ENCODE measurements at places on chromosomes 2 and 18.

DNA sequence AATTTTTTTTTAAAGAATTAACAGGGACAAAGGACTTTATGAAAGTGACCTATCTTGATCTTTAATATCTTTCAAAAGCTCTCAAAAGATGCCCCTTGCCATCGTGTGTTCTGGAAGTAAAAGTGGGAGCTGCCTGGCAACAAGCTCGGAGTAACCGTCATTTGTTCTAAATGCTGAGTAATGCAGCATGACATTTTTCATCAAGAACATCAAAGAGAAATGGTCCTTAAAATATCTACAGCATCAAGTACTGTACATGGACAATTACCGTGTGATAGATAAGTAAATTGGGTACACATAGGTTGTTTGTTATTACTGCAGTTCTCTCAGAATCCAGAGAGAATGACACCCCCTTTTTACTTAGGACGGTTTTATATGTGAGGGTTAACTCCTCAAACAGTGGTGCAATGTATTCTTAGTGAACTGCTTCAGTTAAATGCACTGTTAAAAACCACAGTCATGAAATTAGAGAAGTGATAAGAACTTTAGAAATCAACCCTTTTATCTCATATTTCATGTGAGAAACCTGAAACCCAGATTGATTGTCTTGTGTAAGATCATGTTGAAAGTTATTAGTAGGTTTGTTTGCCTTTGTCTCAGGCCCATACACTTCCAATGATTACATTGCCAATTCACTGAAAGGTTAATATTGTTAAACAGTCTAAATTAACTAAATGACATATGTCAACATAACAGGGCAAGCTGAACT lies 90.6 kb upstream of the HNMT start:
- DNase-seq, result no peak

- DNase-seq, result no peak
These were observed 94.0 kb downstream of the GLI2 start for GRCh38 chr2:120829633-120830025.

DNA sequence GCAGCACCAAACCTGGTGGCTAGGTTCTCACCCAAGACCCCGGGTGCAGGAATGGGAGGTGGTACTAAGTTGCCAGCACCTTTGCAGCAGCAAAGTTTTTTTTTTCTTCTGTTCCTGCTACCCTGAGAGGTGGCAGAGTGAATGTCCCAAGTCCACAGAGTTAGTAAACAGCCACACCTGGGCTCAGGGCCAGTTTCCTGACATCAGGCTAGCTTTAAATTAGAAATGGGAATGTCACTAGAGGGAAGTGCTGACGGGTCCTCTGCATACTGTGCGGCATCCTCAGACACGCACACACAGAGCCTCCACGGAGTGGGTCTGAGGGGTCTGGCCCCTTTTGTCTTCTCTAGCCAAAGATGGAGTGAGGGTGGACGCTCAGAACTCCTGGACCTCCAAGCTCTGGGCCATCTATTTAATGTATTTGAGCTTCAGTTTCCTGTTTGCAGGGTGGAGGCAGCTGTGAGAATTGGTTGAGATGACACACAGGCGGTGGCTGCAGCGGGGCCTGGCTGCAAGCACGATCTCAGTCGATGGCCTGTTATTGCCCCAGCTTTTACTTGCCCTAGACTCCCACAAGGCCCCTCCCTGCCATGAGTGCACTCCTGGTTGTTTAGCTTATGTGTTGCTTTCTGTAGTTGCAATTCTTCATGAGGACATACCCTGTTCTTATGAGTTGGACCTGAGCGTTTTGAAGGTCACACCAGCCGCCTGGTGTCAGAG lies 751.4 kb upstream of the HS6ST1 start:
- no peak for DNase-seq

- no peak for DNase-seq
These were observed 23.0 kb upstream of the RTN4 start for GRCh38 chr2:55073000-55073983.

- DNase-seq, result no peak
These were observed 176.2 kb upstream of the ZC3H15 start for GRCh38 chr2:186309901-186310300.

DNA sequence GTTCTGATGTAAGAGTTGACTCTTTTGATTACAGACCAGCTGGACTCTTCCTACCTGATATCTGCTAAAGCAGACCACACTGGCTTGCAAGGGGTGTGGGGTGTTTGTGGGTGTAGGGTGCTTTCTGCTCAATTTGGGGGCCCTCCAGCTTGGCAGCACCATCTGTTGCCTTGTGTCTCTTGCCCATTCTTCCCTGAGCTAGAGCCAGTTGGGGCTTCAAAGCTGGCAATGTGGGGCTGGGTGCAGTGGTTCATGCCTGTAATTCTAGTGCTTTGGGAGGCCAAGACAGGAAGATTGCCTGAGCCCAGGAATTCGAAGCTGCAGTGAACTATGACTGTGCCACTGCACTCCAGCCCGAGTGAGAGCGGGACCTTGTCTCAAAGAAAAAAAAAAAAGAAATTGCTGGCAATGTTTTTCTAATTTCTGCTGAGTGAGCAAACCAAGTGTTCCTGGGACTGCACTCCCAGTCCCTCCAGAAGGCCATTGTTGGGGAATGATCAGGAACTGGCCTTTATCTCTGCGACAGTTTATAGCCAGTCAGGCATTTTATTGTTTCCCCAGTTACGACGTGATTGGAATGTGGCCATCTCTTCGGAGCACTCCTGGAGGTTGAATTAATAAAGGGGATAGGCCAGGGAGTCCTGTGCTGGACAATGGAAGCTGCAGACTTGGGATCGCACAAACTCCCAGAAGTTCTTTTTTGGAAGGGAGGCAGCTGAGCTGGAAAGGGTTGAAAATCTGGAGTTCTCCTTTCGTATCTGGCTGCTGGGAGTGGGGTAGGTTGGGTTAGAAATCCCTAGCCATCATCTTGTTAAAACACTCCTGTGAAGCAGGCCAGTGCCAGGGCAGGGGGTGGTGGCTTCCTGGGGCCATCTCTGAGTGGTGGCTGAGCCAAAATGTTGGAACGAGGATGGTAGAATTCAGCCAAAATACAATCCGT lies 57.2 kb downstream of the LIPG start:
- no peak for DNase-seq

DNA sequence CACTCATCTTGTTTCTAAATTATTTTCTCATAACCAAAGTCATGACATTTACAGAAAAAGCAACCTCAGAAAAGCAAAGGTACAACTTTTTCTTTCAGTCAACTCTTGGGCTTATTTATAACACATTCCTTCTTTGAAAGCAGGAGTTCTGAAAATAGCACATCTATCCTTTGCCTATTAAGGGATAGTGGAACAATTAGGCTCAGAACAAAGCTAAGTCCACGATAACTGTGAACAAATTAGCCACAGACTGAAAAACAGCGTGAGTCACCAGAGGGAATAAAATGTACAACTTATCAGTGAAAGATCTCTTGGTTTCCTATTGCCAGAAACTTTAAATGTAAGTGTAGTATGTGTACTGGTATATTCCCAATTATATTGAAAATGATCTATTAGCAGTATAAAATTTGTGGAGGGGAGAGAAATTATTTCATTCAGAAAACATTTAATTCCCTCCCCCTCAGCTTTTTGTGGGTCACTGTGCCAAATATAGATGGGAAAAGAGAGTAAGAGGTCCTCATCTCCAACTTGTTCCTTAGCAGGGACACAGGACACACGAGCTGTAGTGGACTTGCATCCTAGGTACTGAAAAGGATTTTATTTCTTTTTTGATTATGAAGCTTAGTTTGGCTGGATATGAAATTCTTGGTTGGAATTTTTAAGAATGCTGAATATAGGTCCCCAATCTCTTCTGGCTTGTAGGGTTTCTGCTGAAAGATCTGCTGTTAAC lies 15.4 kb upstream of the MATN3 start:
- no peak for DNase-seq

- DNase-seq, result no peak
These were observed 29.7 kb upstream of the PID1 start for GRCh38 chr2:229300790-229301189.

DNA sequence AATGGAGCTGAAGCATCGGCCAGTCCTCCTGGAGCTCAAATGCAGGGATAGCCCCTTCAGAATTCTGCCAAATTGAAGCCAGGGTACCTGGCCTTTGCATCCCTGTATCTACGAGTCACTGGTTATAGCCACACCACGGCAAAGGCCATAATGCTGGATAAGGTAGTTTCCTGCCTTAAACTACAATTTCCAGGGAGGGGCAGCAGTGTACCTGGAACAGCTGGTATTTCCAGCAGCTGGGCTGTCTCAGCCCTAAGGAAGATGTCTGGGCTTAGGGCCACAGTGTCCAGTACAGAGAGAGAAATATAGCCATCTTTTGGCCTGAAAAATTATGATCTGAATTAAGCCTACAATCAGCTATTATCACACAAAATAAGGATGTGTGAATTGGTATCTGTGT lies 180.3 kb downstream of the GCA start:
- DNase-seq, result no peak

DNA sequence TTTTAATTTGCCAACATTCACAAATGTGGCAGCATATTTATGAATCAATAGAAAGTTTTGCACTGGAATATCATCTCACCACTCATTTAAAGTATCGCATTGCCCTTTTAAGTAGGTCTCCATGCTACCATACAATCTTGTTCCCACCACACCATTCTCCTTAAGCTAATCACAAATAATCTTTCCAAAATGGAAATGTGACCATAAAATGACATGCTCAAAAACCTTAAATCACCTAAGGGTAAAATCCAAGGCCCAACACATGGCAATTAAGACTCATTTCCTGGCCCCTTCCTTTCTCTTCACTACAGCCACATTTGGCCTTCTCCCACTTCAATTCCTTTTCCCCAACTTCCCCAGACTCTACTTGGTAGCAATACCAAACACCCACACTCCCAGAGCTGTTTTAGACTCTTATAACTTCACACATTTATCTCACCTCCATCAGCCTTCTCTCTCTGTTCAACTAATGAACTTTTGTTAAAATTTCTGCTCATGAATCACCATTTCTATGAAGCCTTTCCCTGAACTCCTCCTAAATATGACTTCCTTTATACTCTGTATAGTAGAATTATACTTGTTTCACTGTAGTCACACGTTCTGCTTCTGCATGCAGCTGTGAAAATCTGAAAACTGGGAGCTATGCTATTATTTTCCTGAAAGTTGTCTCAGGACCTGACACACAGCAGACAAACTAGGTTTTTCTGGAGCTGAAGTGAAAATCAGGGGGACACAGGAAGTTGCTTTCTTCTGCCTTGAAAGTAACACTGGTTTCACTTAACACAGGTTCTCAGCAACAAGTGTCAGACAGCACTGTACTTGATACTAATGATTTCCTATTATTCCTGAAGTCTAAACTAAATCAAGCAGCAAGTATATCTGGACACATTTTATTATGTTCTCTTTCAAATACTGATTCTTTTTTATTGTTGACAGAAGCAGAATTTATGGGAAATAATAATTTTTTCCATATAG lies 303.9 kb downstream of the ZEB2 start:
- no peak for DNase-seq
